ENCODE measurements at places on chromosomes 11 and 22.

DNA sequence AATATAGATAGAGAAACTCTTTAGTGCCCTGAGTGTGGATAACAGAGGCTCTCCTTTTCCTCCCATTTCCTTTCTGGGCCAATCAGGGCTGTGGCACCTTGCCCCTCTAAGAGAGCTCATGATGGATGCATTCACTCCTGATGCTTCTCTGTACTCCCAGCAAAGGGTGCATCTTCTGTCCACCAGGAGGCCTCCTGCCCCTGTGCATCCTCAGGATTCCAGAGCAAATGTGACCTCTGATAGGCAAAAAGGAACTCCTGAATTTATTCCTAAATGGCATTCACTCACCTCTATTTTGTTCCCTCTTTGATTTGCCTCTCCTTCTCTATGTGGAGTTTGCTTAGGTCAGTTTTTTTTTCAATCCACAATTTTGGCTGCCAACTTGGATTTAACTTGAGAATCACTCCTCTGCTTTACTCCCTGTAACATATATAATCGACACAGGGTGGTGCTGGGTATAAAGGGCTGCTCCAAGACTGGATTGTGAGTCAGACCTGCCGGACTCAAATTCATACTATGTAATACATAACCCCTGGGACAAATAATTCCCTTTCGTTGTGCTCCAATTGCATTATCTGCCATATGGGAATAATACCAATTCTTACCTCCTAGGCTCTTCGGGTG is 1.1 kb upstream of the MRGPRX4 start:
- no peak for DNase-seq

DNA sequence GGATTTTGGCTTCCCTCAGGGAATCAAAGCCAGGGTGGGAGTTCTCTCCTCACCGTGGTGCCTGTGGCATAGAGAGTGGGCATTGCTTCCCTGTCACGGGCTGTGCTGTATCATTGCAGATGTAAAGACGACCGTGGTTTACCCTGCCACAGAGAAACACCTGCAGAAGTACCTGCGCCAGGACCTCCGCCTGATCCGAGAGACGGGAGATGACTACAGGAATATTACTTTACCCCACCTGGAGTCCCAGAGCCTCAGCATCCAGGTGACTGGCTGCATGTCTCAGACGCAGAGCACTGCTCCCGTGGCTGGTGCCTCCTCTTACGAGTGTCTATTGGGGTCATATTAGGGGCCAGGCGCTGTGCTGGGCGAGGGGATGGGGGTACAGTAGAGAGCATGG is 24.2 kb upstream of the ST3GAL4 start:
- DNase-seq = no peak

DNA sequence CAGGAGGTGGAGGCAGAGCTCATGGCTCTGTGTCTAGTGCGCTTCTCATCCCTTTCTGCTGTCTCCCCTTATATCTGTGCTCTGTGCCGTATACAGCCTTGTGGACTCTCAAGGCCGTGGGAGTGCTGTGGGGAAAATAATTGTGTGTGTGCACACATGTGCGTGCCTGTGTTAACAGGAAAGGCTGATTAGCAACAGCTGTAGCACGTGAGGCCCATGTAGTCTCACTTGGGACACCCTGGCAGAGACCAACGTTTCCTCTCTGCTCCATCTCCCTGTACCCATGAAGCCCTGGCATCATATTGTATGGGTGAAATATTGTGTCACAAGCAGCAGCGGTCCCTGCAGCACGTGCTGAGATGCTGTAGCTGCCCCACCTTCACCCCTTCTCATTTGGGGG is 109.3 kb downstream of the LRRC32 start:
- no peak for DNase-seq

- no peak for DNase-seq
Observed at GRCh38 chr11:69353696-69354544, 60.0 kb downstream of the MYEOV start.

- DNase-seq = peak; percentile 60
Observed at GRCh38 chr22:24175160-24175808, 6.0 kb upstream of the SUSD2 start.
